Activated T-cell treated with anti-CD3 and anti-CD28 coated beads for 24 hours (primary cell): ENCODE measurements at places on chromosomes 13 and 19.
A peak's percentile ranks its signal among the peaks of the same experiment; 100 is the strongest.

- no peak for DNase-seq
Observed at GRCh38 chr19:6092329-6093286, 17.7 kb downstream of the RFX2 start.

DNA sequence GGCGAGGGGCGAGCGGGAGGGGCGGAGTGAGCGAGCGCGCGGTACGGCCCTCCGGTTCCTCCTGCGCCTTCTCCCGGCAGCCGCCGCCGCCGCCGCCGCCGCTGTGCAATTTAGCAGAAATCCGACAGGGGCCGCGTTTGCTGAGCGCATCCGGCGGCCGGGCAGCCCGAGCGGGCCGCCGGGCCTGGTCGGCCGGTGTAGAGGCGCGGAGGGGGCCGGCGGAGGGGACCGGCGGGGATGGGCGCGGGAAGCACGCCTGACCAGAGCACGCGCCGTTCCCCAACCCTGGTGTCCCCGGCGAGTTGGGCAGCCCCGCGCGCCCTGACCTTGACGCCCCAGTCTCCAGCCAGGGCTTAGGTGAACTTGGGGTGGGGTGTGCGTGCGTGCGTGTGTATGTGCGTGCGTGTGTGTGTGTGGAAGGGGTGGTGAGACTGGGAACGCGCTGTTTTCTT is 144.5 kb upstream of the ZNF536 start:
- DNase-seq = peak; percentile 34

- DNase-seq = no peak
Observed at GRCh38 chr13:66576381-66576780, 653.8 kb downstream of the PCDH9 start.

DNA sequence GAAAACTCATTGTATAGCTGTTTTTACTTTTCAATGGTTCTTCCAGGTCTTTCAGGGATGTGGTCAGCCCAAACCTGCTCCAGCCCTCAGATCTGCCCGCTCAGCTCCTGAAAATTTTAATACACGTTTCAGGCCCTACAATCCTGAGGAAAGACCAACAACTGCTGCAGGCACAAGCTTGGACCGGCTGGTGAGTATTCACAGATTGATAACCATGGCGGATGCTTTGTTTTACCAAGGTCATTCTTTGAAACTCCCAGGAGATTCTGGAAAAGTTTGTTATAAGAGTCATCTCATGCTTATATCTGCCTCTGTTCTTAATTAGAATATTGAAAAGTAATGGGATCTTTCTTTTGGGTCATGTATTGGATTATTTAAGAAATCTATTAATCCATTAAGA is 173.5 kb downstream of the DCT start:
- DNase-seq = no peak

DNA sequence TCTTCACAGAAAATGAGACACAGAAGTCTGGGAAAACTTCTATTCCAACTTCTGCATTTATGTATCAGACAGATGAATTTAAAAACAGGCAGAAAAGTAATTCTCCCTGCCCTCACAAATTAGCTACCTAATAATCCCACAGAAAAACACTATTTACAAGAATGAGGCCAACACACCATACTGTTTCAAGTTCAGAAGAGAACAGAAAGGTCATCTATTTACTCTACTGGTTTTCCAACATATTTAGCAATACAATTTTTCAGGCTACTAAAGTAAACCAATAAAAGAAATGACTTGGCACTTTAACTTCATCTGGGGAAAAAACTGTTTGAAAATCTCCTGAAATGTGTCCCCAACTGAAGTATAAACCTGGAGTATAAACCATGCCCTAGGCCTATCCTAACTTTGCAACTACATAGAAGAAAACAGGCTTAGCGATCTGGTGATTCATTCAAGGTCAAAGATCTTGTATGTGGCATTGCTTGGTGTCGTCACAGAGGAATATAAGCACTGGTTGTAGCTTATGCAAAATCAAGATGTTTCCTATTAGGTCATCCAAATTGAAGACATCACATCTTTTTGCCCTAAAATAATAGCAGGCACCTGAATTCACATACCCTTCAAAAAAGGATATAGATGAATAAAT is 20.1 kb upstream of the EBPL start:
- DNase-seq = no peak

- no peak for DNase-seq
Observed at GRCh38 chr19:7989071-7989575, 16.3 kb downstream of the ELAVL1 start.

- DNase-seq = no peak
Observed at GRCh38 chr13:113846636-113847318, 17.1 kb downstream of the GAS6 start.

GRCh38 chr13:79455331-79455730 is 25.6 kb upstream of the NDFIP2 start:
- no peak for DNase-seq

GRCh38 chr19:13840305-13841085 is 36.4 kb upstream of the NANOS3 start:
- no peak for DNase-seq

- DNase-seq = no peak
Observed at GRCh38 chr19:11073568-11073967, 15.7 kb upstream of the LDLR start.

- no peak for DNase-seq
Observed at GRCh38 chr13:24360106-24360505, 50.7 kb downstream of the C1QTNF9 start.

GRCh38 chr19:48325265-48325910 is at the start of gene EMP3:
TSS of gene EMP3 (plus strand) at chr19:48325552. CDS start at chr19:48326845, 1,293 bp downstream.
- DNase-seq = peak; percentile 81
